ENCODE measurements at places on chromosomes 16 and 17.
A peak's percentile ranks its signal among the peaks of the same experiment; 100 is the strongest.

GRCh38 chr17:55023626-55024025 lies 55.1 kb downstream of the STXBP4 start:
- DNase-seq: no peak

DNA sequence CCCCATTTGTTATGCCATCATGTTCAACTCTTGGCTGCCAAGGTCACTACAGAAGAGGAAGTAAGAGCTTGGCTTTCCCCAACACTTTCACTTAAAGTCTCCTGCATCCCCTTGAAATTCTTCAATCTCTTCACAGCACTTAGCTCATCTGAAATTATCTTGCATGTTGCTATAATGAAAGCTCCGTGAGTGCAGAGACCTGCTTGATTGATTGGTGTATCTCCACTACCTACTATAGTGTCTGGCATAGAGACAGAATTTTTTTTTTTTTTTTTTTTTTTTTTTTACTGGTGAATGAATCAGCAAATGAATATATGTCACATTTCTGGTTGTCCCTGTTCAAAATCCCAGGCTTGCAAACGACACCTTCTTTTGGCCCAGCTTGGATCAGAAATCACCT lies 1.9 kb upstream of the SDR42E1 start:
- DNase-seq: no peak

DNA sequence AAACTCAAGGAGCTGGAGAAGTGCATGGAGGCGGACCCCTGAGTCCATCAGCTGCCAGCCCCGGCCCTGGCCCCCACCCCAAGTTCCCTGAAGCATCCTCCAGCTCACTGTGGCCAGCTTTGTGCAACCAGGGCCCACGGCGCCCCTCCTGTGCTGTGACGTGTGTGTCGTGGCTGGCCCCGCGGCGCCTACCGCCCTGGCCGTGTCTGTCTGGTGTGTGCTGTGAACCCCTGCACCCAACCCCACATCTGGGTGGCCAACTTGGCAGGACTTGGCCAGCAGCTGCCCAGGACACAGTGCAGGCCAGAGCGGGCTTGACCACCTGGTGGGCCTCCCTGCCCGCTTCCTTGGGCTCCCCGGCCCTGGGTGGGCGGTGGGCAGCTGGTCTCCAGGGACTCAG lies 3.2 kb downstream of the TSR3 start:
- no peak for DNase-seq

DNA sequence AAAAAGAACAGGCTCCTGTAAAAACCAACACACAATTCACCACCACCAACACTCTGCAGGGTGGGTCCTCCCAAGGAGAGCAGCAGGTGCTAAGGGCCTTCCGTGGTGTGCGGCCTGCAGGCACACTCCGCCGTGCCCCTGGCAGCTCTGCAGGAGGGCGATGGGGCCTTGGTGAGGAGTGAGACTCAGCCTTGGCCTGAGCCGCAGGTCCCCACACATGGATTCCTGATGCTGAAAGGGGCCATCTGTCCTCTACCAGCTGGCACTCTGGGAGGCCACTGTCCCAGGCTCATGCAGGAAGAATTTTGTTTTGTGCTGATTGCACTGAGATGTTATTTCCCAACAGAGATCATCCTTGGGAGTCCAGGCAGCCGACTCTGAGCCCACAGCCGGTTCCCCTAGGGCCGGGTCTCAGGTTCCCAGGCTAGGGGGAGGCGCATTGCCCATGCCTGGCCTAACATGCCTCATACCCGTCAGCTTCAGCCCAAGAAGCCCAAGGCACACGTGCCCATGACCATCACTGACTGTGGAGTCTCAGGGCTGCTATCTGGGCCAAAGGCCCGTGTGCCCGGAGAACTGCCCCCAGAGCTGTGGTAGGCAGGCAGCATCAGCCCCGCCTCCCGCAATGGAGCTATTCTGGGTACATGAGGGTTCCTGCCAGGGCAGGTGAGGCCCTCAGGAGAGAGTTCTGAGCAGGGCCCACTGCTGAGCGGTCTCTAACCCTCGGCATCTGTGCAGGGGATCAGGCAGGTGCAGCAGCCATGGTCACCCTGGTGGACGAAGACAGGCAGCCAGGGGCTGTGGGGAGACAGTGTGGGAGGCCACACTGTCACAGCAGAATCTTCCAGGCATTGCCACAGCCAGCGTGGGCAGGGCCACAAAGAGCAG lies 97.9 kb upstream of the ZNF469 start:
- DNase-seq: peak; percentile 13

DNA sequence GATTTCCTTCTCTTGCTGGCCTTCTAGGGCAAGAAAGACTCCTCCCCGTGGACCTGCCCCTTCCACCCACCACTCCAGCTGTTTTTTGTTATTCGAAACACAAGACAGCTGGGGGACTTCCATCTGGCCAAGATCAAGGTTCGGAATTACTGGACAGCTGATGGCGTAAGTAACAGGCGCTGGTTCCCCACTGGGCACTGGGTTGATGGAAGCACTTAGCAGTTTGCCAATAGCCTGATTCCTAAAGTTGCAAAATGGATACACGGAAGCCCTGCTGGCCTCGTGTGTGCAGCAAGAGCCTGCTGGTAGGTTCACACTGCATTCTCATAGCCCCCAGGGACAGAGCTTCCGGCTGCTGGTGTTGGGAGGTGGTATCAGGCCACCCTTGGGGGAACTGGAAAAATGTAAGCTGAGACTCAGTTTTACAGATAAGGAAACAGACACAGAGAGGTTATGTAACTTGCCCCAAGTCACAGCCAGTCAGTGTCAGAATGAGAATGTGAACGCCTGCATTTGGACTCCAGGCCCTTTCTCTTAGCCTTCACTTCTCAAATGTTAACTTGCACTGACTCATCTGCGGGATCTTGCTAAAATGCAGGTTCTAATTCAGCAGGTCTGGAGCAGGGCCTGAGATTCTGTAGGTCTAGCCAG lies 171.7 kb downstream of the KATNIP start:
- DNase-seq: no peak

- DNase-seq: no peak
Observed at GRCh38 chr17:74009056-74009625, 194.3 kb upstream of the RPL38 start.

- no peak for DNase-seq
Observed at GRCh38 chr16:56985288-56985961, 3.9 kb upstream of the NLRC5 start.

DNA sequence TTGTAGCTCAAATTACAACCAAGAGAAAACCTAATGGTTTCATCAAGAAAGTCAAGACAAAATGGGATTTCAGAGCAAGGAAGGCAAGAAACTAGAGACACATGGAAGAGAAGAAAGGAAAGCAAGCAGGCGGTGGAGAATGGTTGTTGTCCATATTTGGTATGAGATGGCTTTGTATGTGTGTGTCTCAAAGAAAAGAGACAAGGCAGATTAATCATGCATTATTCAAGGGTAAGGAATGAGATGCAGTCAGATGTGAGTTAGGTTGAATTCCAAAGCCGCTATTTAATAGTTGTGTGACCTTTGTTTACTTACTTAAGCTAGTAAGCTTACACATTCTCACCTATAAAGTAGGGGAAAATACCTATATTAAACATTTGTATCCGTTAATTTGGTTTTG lies 1029.6 kb downstream of the CDH11 start:
- no peak for DNase-seq

DNA sequence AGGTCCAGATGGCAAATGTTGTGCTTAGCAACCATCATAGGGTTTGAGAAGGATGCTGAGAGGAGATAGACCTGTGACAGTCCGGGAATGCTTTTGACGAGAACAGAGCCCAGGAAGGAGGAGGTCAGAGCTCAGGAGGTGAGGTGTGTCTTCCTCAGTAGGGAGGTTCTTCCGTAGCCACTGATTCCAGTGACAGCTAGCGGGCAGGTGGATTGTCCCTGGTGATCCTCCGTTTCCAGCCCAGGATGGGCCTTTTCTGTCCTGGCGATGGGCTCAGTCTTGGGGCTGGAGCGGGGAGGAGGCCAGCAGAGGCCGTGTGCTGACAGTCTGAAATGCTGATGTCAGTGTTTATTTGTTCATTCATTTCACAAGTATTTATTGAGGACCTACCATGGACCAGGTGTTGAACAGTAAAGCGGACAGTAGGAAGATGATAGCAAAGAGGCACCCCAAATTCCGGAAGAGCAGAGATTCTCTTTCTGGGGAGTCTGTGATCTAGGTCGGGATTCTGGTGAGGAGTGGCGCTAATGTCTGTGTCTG lies 38.8 kb downstream of the KIAA0513 start:
- DNase-seq: no peak

DNA sequence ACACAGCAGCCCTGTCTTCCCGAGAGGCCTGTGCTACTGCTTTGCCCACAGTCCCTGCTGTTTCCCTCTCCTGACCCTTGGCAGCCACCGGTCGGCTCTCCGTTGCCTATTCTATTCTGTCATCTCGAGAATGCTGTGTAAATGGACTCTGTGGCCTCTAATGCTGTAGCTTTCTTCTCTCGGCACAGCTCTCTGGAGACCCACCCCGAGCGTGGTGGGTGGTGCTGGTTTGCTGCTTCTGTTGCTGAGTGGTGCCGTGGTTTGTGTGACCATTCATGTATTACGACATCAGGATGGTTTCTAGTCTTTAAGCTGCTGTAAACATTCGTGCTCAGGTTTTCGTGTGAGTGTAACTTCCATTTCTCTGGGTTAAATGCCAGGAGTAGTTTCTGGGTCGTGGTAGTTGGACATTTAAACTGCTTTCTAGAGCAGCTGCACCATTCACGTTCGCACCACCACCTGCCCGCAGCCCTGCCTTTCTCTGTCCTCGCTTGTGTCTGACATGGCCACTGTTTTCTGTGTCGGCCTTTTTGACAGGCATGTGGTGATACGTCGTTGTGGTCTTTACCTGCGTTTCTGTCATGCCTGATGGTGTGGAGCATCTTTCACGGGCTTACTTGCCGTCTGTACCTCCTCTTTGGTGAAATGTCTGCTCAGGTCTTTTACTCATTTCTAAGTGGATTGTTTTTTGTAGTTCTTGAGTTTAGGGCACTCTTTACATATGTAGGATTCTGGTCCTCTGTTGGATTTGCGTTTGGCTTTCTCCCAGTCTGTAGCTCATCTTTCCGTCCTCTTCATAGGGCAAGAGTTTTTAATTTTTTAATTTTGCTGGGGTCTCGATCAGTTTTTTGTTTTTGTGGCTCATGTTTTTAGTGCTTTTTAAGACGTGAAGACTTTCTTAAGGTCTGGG lies 47.7 kb upstream of the ZNF750 start:
- DNase-seq: no peak

GRCh38 chr16:54720259-54720658 lies 210.4 kb upstream of the IRX5 start:
- DNase-seq: no peak

DNA sequence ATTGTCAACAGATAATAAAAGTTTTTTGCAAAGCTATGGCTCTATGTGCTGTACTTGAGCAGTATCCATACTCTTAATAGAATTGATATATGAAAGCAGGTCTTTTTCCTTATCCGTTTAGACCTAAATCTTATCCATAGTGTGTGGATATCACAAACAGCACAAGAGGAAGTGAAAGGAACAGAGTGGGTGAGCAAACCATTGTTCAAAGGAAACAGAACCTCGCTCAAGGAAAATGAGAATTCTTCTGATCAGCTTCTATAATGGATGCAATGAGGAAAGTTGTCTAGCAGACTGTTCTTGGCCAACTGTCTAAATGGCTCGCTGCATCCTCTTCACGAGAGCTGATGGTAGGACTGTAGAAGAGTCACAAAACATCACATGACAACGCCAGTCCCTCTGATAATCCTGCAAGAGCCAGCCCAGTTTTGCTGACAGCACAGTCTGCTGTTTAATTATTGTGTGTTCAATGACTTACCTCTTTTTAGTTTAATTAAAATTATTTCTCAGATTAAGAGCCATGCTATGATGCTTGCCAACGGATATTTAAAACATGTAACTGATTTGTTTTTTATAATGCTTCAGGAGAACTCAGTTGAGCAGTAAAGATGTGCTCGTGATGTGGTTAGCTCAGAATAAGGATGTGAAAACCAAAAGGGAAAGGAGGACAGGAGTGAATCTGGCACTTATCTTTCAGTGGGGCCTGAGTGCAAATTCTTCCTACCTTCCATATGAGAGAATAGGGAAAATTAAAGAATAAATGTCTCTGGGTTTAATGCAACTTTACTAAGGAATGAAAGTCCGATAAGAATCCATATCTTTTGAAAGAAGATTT lies 38.5 kb downstream of the WWOX start:
- no peak for DNase-seq

- no peak for DNase-seq
Observed at GRCh38 chr16:55661941-55662643, 6.3 kb downstream of the SLC6A2 start.

GRCh38 chr17:72158895-72159885 lies 38.4 kb downstream of the SOX9 start:
- DNase-seq: no peak

DNA sequence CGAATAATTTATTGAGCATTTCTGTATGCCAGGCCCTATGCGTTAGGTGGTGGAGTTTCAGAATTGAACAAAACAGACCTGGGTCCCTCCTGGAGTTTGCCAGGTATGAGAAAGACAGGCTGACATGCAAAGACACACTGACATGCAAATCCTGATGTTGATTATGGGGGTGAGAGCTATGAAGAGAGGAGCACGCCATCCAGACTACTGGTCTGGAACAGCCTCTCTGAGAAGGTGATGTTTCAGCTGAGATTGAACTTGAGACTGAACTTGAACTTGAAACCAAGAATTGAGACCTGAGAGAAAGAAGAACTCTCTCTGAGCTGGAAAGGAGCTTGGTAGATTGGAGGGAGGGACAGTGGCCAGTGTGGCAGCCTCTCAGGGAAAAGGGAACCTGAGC lies 14.2 kb upstream of the CACNG4 start:
- no peak for DNase-seq

DNA sequence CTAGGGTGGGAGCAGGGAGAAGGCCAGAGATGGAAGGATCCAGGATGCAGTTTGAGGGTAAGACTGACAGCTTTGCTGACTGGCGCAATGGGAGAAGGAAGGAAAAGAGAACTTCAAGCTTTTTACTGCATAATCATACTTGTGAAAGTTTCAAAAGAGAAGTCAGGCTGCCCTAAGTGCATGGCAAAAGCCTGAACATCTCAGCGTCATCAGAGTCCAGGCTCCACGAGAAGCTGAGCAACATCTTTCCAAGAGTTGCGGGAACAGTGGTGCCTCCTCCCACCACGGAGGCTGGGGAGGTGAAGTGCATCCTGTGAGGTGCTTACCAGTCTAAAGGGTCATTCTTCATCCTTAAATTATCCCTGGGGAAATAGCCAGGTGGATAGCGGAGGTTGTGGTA lies 26.9 kb upstream of the SLC38A8 start:
- DNase-seq: no peak

DNA sequence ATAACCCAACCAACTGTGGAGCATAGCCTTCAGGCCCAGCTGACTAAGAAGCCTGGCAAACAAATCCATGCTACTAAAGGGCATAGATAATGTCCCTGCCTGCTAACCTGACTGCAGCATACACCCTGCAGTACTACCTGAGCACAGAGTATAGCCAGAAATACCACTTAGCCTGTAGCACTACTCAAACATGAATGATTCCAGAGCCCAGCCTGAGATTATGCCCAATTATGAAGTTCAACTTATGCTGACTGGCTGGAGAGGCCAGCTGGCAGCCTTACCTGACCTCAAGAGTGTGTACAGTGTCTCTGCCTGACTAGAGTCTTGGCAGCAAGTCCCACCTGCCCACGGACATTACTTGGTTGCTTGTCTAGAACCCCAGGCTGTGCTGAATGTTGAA lies 1265.3 kb downstream of the CDH11 start:
- no peak for DNase-seq

- no peak for DNase-seq
Observed at GRCh38 chr17:11404431-11405276, 163.6 kb downstream of the SHISA6 start.

GRCh38 chr17:46796524-46796923 lies 22.0 kb downstream of the WNT3 start:
- DNase-seq: no peak
